ENCODE measurements at places on chromosomes 5 and 9.

DNA sequence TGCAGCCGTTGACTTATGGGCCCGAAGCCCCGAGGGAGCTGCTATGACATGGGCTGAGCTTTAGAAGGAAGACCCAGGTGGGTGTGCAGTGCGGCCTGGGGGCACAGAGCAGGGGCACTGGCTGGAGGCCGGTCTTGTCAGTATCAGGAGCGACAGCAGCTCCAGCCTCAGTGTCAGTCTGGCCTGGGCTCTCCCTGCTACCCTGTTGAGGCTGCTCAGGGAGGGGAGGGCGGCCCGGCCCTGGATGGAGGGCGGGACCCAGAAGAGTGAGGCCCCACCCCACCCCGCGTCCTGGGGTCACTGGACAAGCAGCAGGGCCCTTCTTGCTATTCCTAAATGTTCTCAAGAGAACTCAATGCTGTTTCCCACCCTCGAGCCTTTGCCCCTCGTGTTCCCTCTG, 18.0 kb downstream of the GFI1B start:
- DNase-seq, result no peak

DNA sequence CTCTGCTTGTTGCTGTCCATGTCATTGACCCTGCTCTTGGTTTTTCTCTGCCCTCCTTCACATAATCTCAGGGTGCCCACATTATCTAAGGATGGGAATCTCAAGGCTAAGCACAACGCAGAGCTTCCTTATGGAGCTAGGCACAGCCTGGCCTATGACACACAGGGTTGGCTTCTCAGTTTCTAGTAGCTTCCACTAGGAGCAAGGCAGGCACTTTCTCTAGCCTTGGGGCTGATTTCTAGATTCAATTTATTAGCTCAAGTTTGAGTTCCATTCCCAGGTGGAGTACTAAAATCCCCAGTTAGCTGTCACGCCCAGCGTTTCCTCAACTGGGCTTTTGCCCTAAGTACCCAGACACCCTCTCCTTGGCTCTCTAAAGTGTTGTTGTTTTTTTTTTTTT, 12.4 kb downstream of the IL4 start:
- DNase-seq, result no peak

DNA sequence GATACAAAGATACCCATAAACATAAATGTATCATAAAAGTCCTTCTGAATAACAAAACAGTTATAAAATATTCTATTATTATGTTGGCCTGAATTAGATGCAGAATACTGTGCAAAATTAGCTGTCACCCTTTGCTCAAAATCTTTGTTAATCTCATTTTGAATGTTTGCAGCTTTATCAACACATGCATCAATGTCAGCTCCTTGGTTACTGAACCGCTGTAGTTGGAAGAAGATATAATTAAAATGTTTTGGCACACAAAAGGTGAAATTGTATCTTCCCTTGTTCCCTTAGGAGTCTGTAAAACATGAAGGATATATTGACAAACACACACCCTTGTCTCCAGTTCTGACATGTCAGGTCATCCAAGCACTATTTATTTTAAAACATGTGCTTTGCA, 146.3 kb upstream of the POU5F2 start:
- no peak for DNase-seq

DNA sequence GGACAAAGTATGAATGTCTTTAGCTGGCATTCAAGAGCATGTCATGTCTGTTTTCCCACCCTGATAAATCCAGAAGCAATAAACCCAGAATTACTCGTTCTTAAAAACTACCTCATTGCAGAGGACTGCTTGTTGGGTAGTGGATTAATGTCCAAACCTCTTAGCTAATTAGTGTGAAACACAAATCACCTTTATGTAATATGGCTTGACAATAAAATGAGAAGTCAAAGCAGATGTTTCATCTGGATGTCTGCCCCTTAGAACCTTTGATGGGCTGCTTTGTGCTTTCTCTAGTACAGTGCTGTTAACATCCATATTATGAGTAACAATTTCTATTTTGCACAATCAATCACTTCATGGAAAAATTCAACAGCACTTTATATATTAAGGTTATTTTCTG, 149.1 kb upstream of the TUT7 start:
- DNase-seq, result no peak

- DNase-seq, result no peak
These were observed 263.4 kb downstream of the DEPDC1B start for GRCh38 chr5:60436518-60436917.

GRCh38 chr5:42943931-42944631, 96.0 kb downstream of the ANXA2R start:
- no peak for DNase-seq

DNA sequence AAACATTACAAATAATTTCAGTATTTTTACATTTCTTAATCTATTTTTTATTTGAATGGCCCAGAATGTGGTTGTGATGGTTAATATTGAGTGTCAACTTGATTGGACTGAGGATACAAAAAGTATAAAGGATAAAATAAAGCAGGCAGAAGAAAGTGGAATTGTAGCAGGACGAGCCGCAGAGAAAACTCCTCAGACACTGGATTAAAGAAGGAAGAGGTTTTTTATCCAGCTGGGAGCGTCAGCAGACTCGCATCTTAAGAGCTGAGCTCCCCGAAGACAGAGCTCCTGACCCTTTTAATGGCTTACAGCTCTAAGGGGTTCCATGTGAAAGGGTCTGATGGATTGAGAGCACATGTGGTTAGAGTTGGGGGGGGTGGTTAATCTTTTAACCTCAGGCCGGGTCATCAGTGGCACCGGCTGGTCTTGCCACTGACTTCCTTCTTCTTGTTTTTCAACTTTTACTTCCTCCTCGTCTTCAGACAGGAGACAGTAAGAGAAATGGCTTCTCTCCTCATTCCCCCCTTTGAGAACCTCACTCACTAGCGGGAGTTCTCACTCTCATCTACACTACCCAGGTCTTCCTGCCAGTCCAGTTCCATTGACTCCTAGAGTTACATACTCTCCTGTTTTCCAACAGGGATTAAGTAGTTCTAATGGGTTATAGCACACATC, 80.0 kb downstream of the TMEM161B start:
- no peak for DNase-seq

DNA sequence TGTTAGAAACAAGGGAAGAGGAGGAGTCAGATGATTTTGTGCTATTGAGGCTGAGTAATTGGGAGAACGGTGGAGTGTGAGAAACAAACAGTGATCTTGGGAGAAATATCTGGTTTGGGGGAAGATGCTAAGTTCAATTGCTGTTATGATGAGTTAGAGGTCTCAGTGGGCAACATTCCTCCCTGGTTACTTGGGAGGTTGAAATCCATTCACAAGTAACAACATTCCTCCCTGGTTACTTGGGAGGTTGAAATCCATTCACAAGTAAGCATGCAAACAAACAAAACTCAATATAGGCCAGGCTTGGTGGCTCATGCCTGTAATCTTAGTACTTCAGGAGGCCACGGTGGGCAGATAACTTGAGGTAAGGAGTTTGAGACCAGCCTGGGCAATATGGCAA, 38.7 kb downstream of the AGXT2 start:
- DNase-seq, result no peak

- DNase-seq, result no peak
These were observed 15.7 kb upstream of the CEP120 start for GRCh38 chr5:123438902-123439301.

GRCh38 chr5:107496466-107496865, 174.3 kb downstream of the EFNA5 start:
- no peak for DNase-seq

DNA sequence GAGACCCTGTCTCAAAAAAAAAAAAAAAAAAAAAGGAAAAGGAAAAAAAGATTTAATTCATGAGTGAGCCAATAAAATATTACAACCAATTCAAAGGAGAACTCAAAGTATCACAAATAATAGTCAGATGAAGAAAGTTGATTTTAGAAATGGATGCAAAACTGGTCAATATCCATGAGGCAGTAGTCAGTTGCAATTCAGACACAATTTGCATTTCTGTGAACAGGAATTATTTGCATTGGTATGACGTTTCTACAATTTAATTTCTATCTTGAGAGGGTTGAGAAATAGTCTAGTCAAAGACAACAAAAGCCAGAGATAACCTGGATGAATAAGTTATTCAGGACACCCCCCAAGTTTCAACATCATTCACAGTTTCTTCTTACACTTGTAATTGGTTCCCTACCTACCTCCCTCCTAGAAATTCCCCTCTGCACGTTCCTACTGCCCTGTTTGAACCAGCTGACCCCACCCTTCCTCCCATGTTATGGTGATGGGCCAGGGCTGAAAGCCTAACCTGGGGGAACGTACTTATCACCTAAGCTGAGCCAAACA, 28.6 kb upstream of the CDKN2AIPNL start:
- no peak for DNase-seq

DNA sequence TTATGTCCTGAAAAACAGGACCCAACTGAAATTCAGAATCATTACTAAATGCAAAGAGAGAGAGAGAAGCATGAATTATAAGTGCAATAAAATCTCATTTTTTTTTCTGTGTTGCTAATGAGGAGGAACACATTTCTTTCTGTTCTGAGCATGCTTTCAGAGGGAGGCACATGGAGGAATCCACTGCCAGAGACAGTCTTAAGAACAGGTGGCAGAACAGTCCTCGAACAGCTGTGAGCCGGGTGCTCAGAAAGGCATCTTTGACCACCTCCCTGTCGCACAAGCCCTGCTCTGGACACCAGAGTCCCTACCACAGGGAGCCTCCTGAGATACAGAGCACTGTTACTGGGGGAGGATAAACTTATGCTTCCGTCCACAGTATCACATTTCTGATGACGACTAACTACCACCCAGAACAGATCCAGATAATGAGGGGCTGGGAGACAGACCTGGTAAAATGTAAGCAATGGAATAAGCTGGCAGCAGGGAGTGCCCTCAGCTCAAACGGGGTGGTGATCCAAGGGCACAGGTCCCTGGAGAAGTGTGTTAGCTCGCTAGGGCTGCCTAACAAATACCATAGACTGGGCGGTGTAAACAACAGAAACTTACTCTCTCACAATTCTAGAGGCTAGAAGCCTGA, 134.0 kb downstream of the SLC1A3 start:
- DNase-seq, result no peak

DNA sequence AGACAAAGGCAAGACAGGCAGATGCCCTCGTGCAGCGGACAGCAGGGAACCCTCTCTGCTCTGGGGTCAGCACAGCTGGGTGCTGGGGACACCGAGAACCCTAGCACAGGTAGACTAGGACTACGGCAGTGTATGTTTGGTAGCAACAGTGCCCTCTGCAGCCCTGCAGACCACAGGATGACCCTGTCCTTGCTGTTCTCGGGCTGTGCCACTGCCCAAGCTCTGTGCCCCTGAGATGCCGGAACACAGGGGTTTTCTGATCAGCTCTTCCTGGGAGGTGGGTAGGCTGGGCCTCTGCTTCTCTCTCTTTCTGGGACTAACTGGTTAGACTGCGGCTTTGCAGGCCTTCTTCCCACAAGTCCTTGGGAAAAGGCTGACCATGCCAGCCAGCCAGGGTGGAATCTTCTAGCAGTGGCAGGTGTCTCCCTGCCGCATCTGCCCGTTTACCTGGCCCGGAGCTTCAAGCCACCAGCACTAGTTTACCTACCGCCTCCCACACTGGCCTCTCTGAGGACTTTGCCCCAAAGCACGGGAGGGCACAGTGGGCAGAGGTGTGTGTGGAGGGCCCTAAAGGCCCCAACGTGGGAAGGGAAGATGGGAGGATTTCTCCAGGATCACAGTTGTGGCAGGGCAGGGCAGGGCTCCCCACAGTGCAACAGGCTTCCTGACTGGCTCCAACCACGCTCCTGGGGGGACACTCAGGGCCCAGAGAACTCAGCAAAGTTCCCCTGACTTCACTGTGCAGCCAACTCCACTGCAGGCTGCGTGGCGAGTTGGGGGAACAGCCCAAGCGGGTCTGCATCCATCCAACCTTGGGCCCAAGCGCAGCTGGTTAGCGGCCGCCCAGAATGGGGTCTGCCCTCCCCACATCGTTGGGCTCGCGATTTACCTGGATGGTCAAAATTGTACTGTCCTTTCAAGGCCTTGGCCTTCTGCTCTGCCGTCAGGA, 1.2 kb downstream of the UCK1 start:
- no peak for DNase-seq

- DNase-seq, result no peak
These were observed 303.8 kb downstream of the KIAA0825 start for GRCh38 chr5:94314460-94315131.

- DNase-seq, result no peak
These were observed 59.0 kb downstream of the CWC27 start for GRCh38 chr5:64827703-64828102.

GRCh38 chr5:82593481-82593880, 315.3 kb upstream of the RPS23 start:
- DNase-seq, result no peak

DNA sequence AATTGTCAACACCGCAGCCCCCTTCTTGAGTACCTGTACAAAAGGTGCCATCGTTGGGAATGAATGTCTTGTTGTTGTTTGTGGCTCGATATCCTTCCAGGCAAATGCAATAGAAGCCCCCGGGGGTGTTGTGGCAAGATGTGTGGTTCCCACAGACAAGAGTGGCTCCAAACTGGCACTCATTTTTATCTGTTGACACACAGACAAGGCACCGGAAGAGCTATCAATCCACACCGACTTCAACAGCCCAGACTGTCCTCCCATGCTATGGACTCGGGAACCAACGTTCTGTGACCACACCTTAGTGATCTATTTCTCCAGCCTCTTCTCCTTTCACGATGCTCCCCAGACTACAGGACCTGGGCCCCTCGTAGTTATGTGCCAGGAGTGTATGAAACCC, 25.9 kb downstream of the SUSD1 start:
- no peak for DNase-seq

DNA sequence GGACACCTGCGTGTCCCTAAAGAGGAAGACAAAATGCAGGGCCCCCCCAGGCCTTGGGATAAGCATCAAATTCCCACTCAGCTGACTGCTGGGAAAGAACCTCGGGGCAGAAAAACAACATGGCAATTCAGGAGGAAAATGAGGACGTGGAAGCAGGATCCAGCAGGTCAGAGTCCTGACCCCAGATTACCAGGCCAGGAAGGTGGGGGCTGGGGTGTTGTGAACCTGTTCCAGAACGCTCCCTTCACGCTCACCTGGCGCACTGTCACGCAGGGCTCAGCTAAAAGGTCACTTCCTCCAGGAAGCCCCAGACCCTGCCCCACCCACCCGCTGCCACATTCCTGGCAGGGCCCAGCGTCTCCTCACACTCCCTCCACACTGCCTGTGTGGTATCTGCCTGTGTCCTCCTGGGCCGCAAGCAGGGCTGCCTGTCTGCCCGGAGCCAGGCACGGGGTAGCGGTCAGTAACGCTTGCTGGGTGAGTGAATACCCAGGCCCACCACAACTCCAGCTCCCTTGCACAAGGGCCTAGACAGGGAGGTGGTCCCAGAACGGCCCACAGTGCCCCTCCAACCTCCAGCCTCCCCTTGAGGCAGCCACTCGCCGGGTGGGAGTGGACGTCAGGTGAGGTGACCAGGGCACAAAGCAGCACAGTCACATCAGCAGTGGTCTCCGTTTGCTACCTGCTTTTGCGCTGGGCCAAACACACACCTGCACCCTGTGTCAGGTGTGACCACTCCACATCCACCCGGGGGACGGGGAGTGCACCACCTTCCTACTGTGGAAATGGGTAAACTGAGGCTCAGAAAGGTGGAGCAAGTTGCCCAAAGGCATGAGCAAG, 18.1 kb downstream of the VAV2 start:
- no peak for DNase-seq
